A549 (cell line): ENCODE measurements at places on chromosomes 16 and 17.
A peak's percentile ranks its signal among the peaks of the same experiment; 100 is the strongest.

DNA sequence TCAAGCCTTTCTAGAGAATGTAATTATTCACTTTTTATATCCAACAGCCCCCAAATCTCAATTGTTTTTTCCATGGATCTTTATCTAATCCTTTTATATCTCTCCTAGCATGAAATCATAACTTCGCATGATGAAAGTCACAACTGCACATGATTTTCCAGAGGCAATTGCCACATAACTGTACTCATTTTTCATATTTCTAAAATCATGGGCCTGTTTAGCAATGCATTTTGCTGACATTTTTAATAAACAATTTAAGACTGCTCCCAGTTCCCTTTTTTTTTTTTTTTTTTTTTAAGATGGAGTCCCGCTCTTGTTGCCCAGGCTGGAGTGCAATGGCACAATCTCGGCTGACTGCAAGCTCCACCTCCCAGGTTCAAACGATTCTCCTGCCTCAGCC, 83.5 kb downstream of the VMP1 start:
- DNase-seq: no peak

- peak; percentile 95 for DNase-seq
Measured at GRCh38 chr16:28211758-28212531, at the start of gene XPO6. Gene XPO6 (minus strand): TSS chr16:28211965. CDS start chr16:28211368, 597 bp downstream.

- DNase-seq: no peak
Measured at GRCh38 chr16:61858988-61859387, 177.2 kb downstream of the CDH8 start.

DNA sequence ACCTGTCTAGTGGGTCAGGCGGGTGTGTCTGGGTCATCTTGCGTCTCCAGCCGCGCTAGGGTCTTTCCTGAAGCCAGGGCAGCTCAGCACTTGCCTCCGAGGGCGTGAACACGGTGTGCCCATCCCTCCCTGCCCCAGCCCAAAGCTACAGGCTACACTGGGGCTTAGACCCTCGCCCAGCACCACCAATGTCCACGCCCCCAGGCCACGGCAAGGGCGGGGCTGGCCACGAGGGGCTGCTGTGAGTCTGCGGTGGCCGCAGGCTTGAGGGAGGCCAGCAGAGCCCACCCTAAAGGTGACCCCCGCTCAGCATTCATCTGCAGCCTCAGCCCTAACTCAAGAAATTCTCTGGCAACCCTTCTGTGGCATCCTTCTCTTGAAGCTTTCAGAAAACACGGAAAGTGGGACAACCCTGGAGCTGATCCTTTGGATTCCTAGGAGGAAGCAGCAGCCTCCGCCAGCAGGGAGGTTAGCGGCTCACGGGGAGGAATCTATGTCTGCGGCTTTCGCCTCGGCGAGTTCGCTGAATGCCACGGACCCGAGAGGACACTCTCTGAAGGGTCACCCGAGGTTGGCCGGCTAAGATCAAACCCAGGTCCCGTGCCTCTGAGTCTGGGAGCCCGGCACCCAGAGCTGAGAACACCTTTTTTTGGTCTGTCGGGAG, 41.7 kb downstream of the TIMM22 start:
- no peak for DNase-seq

DNA sequence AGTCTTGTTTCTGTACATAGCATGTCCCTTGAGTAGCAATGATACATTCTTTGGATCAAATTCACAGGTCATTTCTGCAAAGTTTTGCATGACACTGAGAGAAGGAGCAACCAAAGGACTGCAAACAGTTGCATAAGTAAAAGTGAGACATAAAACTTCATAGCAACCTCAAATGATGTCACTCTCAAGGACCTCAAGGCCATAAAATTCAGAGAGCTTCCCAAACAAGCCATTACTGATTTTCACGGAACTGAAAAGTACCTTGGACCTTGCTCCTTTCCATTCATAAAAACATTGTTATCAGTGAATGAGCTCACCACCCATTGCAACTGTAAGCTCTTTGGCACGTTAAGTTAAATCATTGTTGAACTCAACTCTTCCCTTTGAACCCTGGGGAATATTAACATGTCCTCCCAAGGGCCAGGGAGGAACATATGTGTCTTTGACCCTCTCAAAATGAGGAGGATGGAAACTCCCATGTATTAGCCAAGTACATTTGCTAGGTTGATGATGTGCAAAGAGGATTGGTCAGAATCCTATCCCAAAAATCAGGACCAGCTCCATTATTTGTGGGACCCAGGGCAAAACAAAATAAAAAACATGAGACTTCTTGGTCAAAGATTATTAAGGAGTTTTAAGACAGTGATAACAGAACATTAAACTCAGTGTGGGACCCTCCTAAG, 275.0 kb upstream of the DYNLRB2 start:
- DNase-seq: peak; percentile 51

- no peak for DNase-seq
Measured at GRCh38 chr16:10878644-10879501, 1.9 kb downstream of the CIITA start.

DNA sequence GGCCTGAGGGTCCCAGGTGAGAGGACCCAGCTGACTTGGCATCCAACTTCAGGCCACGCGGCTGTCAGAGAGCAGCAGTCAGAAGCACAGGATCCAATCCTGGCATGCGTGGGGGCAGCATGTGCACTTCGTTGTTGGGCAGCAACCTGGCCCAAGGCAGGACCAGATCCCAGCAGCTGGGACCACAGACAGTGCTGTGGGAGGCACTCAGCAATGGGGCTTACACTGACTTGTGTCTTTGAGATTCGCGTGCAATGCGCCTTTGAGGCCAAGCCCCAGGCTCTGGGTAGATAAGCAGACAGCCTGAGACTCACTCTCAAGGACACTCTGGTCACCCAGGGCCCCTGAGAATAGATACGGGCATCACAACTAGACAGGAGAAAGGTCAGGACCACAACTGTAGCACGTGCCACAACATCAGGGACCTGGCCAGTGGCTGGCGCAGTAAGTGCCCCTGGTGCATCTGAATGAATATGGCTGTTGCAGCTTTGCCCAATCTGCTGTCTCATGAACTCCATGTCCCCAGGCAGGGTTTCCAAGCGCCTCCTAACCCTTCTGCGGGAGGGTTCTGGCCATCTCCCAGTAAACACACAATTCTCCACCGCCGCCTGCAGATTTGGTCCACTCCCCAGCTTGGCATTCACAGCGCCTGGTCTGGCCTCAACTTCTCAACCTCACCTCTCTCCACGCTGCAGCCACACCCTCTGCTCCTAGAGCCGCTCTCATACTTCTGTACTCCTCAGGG, 3.2 kb downstream of the PAM16 start:
- no peak for DNase-seq

DNA sequence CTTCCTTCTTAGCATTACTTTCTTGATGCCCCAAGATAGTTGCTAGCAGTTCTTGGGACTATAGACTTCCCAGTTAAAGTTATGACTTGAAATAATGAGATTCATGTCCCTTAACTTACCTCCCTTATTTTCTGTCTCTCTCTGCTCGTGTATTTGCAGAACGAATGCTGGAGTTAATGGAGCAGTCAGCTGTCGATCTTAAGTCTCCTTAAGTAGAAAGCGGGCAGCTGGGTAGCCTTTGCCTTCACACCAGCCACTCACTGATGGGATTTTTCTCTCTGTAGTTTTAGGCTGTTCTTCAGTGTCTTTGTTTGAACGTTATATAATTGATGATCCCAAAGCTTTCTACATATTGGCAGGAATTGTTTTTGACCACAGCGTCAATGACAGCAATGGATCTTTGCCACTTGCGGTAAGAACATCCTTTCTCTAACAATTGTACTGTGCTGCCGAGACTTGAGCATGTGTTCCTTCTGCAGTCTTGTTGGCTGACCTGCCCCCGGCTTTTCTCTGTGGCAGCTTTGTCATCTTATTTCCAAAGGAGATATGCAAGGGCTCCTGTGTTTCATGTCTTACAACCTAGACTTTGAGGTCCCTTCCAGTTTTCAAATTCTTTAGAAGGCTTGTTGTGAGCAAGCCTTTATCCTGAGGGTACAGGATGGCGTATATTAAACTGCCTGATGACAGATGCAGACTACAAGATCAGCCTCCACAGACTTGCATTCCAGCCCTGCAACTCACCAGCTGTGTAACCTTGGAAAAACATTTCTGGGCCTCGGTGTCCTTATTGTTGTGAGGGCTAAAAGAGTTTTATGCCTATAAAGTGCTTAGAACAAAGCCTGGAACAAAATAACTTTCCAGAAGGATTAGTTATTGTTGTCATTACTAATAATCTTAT, 25.1 kb upstream of the ABCA3 start:
- DNase-seq: no peak

GRCh38 chr17:76304226-76305134, 3.6 kb downstream of the QRICH2 start:
- DNase-seq: no peak

- no peak for DNase-seq
Measured at GRCh38 chr17:59848778-59849177, 44.0 kb downstream of the TUBD1 start.

DNA sequence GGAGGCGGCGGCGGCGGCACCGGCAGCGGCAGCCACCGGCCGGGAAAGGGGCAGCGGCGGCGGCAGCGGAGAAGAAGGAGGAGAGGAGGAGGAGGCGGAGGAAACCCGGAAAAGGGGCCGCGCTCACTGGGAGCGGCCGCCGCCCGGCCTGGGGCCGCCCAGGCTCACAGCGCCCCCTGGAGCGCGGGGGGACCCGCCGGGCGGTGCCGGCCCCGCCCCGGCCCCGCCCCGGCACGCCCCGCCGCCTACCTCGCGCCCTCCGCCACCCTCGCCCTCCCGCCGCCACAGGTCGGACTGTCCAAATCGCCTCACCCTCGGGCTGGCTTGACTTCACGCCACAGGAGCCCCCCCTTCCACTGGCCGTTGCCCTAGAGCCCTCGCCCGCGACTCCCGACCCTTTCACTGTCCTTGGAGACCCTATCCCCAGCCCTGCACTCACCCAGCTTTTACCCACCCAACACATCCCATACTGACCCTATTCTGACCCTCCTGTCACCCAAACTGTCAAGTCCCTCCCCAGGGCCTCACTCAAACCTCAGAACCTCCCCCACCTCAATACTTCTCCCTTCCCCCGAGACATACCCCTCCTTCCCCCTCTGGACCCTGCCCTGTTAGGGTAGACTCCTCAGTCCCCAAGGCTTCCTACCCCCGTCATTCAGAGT, at the start of gene CSNK2A2:
Gene CSNK2A2 (minus strand): TSS at position 85 of the 662 bp plus-strand sequence. CDS start 370 bp downstream, outside the sequence.
- DNase-seq: peak; percentile 72

GRCh38 chr17:73705594-73705993, 61.3 kb upstream of the SDK2 start:
- DNase-seq: peak; percentile 76

GRCh38 chr16:17970816-17971331, 365.7 kb downstream of the NPIPA8 start:
- DNase-seq: no peak

DNA sequence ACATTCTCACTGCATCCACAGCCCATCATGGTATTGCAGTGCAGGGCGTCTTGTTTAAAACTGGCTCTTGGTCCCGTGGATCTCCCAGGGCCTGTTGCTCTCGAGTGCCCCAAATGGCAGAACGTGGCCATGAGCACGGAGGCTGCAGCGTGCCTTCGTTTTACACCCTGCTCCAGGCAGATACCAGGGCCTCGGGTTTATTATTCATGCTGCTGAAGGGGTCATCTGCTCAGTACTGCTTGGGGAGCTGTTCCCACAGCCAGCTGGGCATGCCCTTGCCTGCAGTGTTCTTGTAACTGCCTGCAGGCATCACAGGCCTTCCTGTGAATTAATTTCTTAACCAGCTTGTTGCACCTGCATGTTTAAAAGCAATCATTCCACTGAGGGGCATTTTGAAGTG, 129.7 kb upstream of the CHMP6 start:
- DNase-seq: peak; percentile 58

DNA sequence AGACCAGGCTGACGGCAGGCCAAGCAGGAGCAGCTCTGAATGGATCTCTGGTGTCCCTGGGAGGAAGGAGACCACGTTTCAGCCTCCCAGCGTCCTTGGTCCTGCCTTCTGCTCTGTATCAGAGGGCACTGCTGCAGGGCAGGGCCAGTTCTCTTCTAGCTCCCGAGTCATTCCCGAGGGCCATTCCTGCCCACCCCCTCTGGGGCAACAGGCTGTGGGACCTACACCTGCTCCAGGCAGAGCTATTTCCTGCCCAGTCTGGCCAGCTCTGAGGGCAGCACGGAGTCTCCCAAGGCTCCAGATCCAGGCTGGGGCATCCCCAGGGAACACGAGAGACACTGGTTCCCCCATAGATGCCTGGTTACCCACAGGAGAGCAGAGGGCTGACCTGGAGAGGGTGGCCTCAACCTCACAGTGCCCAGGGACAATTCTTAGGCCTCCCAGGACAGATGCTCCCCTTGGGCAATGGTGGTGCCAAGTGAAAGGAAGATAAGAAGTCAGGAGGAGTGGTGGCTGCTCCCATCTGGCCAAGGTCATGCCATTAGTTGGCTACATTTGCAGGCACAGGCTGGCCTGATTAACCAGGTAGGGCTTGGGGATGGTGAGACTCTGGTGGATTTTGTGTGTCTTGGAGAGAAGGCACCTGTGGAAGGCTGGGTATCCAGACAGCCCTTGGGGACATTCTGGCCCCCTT, 2.0 kb downstream of the WFIKKN2 start:
- DNase-seq: no peak

- DNase-seq: no peak
Measured at GRCh38 chr17:35554668-35555067, 6.0 kb downstream of the SLFN14 start.

- DNase-seq: peak; percentile 96
Measured at GRCh38 chr16:3152277-3152990, 17.6 kb downstream of the ZNF213 start.

DNA sequence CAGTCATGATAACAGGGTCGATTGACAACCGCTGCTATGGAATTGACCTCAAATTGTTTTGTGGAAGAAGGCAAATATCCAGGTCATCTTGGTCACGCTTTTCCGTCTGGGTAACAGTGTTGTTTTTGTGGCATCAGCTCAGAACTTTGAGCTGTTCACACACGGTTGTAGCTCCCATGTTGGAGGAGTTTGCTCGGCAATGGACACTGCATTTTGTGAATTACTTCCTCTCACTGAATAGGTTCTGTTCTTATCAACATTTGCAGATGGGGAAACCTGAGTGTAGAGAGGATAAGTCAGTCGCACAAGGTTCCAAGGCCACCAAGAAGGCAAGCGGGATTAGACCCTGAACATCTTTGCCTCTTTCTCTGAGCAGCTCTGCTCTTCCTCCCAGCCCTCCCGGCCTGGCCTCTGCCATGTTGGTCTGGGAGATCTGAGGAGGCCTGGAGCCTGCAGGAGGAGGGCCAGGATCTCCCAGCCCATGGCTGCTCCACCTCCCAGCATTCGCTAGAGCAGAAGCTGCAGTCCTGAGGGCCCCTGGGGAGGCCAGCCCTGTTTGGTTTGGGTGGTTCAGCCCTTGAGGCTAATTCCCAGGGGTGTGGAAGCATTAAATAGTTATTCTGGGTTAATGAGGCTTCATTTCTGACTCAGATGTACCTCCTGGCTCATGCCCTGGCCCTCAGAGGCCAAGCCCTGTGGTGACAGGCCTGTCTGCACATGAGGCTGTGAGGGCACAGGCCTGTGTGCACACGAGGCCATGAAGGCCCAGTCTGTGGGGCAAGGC, 154.1 kb upstream of the PLCG2 start:
- no peak for DNase-seq

- DNase-seq: no peak
Measured at GRCh38 chr17:30495586-30495985, 18.4 kb downstream of the GOSR1 start.

GRCh38 chr16:50628156-50628802, 52.8 kb downstream of the SNX20 start:
- no peak for DNase-seq
